ENCODE measurements at places on chromosomes 12 and 14.

DNA sequence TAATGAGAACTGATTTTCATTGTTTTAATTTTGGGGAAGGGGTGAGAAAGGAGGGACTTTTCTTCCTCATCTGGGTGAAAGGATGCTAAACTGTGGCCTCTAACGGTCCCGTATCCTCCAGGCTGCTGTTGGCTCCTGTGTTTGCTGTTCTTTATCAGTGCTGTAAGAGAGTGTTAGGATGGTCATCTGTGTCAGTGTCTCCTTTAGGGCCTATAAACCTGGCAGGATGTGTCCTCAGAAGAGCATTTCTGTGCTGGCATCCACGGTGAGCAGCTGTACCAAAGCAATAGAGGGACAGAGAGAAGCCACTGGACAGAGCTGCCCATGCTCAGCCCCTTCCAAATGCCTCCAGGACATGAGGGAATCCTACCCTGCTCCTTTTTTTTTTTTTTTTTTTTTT, 253.1 kb downstream of the ZFP36L1 start:
- DNase-seq = no peak

DNA sequence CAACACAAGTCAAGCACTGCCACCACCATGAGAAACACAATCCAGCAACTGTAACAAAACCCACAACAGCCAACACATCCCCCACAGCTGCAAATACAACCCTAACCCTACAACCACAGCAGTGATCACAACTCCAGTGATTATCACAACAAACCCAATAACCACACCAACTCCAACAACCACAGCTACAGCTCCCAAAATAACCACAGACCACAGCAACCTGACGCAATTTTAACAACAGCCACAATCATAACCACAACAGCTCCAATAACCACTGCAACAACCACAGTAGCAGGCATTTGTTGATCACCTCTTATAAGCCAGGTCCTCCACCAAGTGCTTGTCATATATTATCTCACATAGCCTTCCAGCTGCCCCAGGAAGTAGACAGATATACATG, 42.2 kb upstream of the FAM181A start:
- DNase-seq = no peak

DNA sequence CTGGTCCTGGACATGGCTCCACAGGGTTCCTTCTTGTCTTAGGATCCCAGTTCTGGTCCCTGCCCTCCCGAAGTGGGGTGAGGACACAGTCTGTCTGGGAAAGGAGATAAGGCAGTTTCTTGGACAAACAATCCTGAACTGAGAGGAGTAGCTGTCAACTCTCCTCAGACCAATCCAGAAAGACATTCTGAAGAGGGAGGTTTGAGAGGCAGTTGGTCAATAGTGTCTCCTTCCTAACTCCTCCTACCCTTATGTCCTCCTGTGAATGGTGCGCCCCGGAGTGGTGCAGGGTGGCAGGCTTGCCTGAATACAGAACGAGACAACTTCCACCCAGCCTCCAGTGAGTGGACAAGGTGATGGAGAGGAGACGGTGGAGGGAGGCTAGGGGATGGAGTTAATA, 15.4 kb upstream of the ASIC1 start:
- no peak for DNase-seq

GRCh38 chr12:549476-550082, 89.8 kb downstream of the B4GALNT3 start:
- no peak for DNase-seq

DNA sequence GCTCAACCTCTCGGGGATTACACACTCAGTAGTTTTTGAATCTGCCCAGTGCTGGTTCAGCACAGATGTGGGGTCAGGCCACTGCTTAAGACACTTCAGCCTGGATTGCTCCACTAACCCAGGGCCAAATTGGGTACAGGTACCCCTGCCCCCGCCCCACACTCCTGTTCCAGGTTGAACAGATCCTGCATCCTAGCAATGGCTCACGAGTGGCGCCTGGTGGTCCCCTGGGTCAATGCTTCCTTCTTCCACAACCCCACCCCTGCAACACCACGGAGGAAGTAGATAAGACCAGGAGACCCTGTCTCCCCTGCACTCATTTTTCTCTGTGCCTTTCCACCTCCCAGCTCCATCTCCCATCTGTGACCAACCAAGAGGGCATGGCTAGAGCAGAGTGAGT, 108.4 kb downstream of the ESRRB start:
- DNase-seq = no peak

DNA sequence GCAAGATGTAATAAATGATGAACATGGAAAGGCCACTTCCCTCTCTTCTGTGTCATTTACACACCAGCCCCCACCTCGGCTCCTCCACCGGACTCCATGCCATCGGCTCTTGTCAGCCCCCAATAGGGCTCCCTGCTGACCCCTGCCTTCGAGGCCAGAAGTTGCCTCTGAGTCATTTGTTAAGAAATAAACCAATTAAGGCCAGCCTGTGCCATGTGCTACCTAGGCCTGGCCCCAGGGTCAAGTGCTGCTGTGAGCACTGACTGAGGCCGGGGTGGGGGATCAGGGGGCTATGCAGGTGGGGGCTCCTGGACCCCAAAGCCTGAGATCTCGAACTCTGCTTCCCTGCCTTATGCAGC, 53.2 kb downstream of the TESC start:
- DNase-seq = no peak

- no peak for DNase-seq
Observed at GRCh38 chr14:46404865-46405811, 246.4 kb downstream of the RPL10L start.

DNA sequence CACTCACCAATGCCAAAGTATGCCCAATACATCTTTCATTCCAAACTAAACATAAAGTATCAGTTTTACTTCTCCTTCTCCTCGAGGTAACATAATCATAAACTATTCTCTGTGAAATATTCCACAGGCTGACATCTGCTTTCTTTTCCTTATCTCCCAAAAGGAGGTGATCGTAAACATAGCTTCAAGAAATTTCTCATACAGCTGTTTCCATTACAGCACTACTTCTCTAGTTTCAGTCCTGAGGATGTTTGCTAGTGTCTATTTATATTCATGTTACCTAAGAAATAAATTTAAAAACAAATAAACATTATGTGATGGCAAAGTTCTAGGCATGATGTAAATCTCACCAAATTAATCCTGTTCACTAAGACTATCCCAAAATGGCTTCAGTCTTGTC, 90.1 kb upstream of the CPSF6 start:
- DNase-seq = no peak

DNA sequence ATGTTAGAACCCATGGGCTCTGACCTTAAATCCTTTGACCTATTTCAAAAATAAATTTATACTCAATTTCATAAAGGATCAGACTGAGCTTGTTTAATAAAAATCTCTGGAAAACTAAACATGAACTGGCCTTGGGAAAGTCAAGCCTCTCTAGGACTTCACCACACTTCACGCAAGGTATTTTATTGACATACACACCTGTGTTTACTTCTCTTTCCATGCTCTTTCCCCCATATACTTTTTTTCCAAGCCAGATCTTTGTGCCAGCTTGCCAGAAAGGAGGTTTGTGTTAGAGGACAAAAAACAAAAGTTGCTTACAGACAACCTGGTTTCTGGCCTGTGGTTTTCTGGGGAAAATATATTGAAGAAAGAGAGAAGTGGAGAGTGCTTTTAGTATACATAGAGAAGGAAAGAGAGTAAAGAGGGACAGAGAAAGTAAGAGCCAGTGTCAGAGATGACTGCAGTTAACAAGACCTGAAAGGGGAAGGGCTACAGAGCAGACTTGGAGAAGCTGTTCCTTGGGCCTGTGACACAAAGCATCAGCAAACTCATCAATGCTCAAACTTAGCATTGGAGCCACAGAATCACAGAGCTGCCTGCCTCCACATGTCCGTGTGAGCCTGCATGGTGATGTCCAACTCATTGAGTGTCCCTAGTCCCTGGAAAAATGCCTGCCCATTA, 77.3 kb upstream of the TMTC2 start:
- DNase-seq = no peak

- no peak for DNase-seq
Observed at GRCh38 chr14:91369628-91370445, 47.8 kb downstream of the CCDC88C start.

- DNase-seq = no peak
Observed at GRCh38 chr14:92564344-92565039, 50.9 kb downstream of the RIN3 start.

DNA sequence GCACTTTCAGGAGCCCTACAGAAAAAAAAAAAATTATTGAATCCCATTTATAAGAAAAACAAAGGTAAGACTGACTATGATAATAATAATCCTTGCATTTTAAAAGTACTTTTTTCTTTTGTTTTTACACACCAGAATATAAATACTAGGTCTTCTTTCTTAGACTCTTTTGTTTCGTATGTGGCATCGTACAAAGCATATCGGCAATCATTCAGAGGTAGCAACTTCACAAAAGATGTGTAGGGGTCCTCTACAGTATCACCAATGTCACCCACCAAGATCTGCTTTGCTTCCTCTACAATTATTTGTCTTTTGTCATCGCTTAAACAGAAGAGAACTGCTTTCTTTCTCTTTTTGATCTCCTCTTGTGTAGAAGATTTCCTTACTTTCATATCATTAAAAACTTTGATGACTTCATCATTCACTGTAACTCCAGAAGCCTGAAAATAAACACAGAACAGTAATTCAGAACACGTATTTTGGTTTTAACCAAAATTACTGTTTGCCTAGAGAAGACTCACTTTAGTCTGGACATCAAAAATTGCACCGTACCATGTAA, 1.2 kb downstream of the CFL2 start:
- no peak for DNase-seq

- no peak for DNase-seq
Observed at GRCh38 chr14:70398706-70399431, 18.0 kb downstream of the SYNJ2BP start.

- DNase-seq = no peak
Observed at GRCh38 chr12:132116709-132117557, 27.2 kb downstream of the DDX51 start.

- DNase-seq = no peak
Observed at GRCh38 chr12:66965621-66966020, 286.7 kb upstream of the GRIP1 start.

GRCh38 chr12:104356231-104357115, 52.9 kb downstream of the EID3 start:
- no peak for DNase-seq

GRCh38 chr12:125852116-125852515, 786.9 kb downstream of the AACS start:
- DNase-seq = no peak

- no peak for DNase-seq
Observed at GRCh38 chr14:86015941-86016340, 486.0 kb downstream of the FLRT2 start.

DNA sequence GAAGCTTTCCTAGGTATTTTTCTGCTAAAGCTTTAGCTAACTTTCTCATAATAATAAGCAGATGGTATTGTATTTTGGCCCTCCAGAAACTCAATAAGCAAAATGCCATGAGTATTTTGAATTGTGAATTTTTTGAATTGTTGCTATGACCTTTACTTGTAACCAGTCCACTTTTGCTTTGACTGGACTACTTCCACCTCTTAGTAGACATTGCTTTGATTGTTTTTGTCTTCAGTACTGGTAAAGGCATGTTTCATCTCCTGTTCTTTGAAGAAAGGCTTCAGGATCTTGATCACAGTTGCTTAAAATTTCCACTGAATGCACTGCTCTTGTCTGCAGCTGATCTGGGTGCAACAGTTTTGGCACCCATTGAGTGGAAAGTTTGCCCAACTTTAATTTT, 102.3 kb downstream of the TRMT5 start:
- DNase-seq = no peak

DNA sequence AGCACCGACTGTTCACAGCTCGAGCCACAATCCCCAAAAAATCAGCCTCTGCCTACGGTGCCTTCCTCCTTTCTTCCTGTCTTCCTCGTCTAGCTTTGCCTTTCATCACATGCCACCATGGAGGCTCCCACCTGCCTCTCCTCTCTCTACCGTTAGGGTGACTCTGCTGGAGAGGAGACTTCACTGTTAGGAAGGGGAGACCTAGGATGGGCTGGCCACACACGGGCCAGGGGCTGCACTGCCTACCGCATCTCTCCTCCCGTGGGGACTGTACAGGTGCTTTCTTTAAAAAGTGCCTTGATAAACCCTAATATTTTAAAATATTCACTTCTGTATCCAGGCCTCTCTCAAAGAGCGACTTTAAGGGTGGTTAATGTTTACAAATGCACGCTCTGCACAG, 1104.7 kb downstream of the BCL11B start:
- DNase-seq = no peak

DNA sequence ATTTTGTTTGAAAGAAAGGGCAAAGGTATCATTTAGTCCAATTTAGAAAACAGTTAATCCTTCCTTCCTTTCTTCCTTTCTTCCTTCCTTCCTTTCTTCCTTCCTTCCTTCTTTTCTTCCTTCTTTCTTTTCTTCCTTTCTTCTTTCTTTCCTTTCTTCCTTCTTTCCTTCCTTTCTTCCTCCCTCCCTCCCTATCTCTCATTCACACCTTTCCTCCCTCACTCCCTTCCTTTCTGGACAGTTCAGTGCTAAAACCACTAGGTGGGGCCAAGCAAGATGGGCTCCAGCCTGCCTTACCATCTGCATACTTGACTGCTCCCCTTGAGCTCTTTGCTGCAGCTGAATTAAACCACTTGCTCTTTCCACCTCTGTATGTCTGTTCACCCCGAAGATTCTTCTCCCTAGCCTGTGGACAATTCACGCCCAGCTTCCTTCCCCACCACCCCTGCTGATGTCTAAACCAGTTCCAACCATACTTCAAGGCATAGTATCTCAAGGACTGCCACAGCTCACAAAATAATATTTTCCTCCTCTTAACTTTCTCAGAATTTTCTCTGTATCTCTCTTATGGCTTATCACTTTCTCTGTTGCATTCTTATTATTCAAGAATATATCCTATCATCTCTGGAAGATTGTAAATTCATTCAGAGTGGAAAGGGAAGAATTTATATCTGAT, 78.0 kb downstream of the DBX2 start:
- no peak for DNase-seq

GRCh38 chr12:118912697-118913270, 68.6 kb upstream of the SRRM4 start:
- DNase-seq = no peak

DNA sequence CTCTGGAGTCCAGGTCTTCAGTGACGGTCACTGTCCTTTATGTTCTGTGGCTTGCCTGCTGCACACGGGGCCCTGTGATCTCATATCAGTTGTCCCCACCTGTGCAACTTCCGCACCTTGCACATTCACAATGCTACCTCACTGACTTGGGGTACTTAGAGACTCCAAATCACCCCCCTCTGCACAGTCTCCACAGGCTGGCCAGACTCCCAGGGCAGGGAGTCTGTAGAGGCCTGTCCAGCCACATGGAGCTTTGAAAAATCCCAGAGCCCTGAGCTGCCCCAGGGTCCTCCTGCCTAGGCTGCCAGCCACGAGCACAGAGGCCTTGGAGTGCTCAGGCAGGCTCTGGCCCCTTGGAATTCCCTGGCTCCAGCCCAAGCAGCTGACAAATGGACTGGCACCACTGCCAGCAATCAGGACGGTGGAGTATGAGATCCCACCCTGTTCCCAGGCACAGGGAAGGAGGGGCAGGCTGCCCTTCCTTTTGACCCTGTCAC, 26.4 kb downstream of the CMKLR1 start:
- no peak for DNase-seq

- DNase-seq = no peak
Observed at GRCh38 chr14:20412411-20412810, 890 bp downstream of the TEP1 start.
